ENCODE measurements at places on chromosomes 13 and 19. TPM values are rescaled to one million over a fixed set of nuclear protein-coding genes. Genes with fewer than 3 reads are reported as not detected.

Gene SERPINE3
- not detected for total RNA-seq

Gene MBD3
- total RNA-seq: 57.4 TPM

DNA sequence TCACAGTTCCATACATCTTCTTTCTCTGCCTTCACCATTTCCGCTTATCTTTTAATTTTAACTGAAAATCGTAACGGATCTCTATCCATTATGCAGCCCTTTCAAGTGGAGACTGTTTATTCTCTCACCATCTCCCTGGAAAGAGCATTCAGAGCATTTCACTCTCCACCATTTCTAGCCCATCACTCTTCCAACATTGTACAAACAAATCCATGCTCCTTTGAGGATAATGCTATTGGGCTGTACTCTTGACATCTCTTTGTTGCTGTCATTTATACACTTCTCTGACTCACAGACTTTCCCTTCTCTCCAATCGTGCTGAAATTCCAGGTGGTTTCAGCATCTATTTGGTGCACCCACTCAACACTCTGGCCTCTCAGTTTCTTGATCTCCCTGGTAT lies 71.4 kb downstream of the NAA16 start:
- no peak for DNase-seq

DNA sequence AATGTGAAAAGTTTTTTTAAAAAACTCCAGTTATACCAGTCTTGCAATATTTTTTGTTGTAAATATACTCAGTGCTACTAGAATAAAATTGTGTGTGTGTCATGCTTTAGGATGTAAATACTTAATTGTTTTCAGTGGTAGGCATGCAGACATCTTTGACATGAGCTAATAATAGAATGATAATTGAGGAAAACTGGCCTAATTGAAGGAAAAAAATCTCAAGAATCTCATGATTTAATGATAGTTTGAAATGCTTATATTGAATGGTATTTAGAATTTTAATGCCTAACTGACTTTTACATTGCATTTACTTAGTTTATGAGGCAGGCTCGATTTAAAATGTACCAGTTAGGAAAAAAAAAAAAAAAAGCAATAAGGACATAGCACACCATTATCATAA lies 3.2 kb upstream of the MAB21L1 start:
- DNase-seq: no peak

Gene KLK15
- not detected for total RNA-seq

Gene PEAK3
- total RNA-seq: 0.26 TPM

- DNase-seq: no peak
These were observed 7.4 kb downstream of the FUT6 start for GRCh38 chr19:5832061-5832460.

Gene KLK14
- total RNA-seq: not detected

Gene FXYD1
- total RNA-seq: 61.2 TPM

DNA sequence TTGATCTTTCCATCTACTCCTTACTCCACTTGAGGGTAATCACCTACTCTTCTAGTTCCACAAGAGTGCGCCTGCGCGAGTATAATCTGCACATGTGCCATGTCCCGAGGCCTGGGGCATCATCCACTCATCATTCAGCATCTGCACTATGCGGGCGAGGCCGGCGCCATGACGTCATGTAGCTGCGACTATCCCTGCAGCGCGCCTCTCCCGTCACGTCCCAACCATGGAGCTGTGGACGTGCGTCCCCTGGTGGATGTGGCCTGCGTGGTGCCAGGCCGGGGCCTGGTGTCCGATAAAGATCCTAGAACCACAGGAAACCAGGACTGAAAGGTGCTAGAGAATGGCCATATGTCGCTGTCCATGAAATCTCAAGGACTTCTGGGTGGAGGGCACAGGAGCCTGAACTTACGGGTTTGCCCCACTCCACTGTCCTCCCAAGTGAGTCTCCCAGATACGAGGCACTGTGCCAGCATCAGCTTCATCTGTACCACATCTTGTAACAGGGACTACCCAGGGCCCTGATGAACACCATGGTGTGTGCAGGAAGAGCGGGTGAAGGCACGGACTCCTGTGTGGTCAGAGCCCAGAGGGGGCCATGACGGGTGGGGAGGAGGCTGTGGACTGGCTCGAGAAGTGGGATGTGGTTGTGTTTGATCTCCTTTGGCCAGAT lies 2.7 kb upstream of the KLK2 start:
- no peak for DNase-seq

DNA sequence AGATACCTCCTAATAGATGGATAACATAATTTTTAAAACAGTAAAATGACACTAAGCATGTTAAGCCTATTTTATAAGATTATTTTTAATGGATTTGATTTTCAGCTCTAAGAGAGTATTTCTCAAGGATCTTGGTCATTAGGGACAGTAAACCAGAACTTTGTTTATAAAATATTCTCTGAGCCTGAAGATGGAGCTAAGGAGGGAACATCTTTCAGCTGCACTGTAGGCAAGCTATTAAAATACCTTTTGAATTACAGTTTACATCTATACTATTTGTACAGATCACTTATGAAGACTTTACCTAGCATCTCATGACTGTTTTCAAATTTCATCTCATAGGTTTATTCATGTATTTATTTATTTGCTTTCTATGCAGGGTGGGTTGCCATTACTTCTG lies 345.3 kb downstream of the MYO16 start:
- DNase-seq: no peak

Gene ZNF260
- 5.3 TPM for total RNA-seq

- no peak for DNase-seq
These were observed 5.4 kb upstream of the CDC37 start for GRCh38 chr19:10408511-10409283.

GRCh38 chr13:45534604-45535003 lies 69.9 kb downstream of the COG3 start:
- DNase-seq: no peak

DNA sequence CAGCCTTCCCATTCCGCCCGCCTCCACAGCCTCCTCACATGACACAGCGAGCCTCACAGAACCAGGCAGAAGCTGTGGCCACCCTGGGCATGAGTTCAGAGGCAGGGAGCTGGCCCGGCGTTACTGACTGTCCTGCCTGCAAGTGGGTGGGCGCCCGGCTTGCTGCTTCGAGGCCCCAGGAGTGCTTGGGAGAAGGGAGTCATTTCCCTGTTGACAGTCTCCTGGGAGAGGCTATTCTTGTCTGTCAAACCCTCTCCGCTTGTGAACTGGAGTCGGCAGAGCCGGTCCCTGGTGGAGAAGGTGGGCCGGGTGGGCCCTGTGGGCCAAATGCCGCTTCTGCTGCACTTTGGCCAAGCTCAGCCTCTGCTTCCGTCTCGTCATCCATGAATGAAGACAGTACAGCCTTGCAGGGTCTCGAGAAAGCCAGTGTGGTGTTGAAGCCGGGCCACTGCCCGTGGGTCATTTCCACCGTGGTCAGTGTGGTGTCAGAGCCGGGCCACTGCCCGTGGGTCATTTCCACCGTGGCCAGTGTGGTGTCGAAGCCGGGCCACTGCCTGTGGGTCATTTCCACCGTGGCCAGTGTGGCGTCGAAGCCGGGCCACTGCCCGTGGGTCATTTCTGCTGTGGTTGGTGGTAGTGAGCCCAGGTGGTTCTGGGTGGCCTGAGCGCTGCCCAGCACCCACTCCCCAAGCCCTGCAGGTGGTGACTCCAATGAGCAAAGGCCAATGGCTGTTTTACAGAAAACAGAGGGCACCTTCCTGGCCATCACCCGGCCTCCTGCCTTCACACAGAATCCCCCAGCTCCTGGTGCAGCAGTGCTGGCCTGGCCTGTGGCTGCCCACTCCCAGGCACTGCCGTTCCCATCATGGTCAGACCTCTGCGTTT lies 13.5 kb upstream of the F7 start:
- DNase-seq: no peak

- DNase-seq: no peak
These were observed 173.8 kb upstream of the SOX1 start for GRCh38 chr13:111893071-111893606.

GRCh38 chr13:77827332-77827731 lies 91.3 kb downstream of the EDNRB start:
- no peak for DNase-seq

DNA sequence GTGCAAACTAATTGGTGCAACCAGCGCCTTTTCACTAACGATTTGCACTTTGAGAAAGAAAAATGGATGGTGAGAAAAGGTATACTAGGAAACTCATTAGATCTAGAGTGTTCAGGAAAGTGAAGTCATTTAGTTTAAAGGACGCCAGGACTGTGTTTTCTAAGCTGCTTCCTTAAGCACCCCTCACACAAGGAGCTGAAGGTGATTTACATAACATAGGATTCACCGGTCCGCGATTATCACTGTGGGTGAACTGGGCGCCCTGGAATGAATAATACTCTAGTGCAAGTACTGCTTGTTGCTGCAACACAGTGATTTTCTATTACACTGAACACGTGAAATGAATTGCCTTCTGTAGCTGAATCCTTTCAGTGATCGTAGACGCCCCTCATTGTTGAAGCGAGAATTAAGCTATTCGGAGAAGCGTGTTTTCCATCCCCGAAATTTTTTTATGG lies 2.6 kb upstream of the MAB21L1 start:
- DNase-seq: no peak

DNA sequence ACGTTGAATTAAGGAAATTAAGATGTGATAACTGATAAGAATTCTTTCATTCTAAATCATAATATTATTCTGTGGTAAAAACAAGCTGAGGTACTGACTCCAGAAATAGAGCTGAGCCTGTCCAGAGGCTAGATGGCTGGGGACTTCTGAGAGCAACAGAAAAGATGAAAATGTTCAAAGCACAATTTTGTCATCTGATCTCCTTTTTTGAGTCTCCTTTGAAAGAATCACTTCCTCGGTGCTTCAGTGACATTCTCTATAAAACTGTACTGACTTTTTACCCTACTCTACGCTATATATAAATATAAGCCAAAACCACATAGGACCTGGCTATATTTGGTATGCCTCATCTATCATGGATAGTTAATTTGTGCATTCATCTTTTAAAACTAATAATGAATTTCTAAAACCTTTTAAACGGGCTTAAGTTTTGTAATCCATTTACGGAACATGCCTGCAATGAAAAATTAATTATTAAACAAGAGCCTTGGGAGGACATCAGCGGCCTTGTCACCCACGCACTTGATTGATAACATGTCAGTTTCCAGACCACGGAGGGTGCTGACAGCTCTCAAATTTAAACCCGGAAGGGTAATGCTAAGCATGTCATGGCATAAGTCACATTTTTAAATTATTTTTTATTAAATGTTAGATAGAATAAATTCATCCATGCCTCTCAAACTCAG lies 235.5 kb downstream of the PCDH9 start:
- DNase-seq: no peak

Data from uterus (tissue), 4 donors.